ENCODE measurements at places on chromosomes 16 and 17.

- peak; percentile 18 for DNase-seq
Observed at GRCh38 chr16:79008036-79008868, 592.3 kb downstream of the MAF start.

- DNase-seq = no peak
Observed at GRCh38 chr16:87094556-87094865, 222.7 kb downstream of the C16orf95 start.

DNA sequence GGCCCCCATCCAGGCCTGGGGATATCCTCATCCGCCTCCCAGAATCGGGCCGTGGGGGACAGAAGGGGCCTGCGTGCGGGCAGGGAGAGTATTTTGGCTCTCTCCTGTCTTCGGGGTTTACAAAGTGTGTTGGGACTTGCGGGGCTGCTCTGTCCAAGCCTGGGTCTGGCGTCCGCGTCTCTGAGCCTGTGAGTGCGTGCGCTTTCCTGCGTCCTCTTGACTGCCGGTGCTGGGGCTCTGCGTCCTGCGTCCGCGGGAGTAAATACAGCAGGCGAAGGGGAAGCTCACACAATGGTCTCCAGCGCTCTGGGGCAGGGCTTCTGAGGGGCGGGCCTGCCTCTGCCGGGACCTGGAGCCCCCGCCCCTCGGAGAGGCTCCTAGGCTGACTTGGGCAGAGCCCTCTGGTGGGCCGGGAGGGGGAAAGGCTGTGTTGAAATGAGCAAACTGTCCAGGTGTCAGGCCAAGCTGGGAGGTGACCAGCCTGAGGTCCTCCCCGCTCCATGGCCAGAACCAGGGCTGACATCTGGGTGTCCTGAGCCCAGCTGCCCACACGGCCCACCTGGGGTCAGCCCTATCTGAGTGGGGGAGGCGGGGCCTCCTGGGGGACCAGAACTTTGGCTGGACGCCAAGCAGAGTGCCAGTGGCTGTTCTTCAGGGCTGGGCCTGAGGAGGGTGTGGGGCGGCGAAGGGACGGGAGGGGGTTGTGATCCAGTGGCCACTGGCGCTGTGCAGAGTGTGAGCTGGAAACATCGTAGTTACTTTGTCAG, 233.6 kb downstream of the SEC14L1 start:
- DNase-seq = peak; percentile 78

DNA sequence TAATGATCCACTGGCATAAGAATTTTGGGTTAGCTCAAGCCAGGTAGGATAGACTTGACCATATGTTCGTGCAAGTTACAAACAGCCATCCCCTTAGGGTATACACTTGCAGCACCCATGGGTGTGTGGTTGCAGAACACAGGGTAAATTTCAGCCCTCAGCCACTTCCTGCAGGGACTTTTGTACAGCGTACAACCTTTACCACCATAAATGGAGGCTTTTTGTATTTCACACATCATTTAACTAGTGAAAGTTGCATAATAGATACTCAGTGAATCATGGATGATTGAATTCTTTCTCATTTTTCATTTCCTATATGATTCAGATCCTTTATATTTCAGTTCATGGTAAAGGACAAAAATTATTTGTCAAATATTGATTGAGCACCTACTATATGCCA, 473.9 kb downstream of the CDH13 start:
- no peak for DNase-seq

DNA sequence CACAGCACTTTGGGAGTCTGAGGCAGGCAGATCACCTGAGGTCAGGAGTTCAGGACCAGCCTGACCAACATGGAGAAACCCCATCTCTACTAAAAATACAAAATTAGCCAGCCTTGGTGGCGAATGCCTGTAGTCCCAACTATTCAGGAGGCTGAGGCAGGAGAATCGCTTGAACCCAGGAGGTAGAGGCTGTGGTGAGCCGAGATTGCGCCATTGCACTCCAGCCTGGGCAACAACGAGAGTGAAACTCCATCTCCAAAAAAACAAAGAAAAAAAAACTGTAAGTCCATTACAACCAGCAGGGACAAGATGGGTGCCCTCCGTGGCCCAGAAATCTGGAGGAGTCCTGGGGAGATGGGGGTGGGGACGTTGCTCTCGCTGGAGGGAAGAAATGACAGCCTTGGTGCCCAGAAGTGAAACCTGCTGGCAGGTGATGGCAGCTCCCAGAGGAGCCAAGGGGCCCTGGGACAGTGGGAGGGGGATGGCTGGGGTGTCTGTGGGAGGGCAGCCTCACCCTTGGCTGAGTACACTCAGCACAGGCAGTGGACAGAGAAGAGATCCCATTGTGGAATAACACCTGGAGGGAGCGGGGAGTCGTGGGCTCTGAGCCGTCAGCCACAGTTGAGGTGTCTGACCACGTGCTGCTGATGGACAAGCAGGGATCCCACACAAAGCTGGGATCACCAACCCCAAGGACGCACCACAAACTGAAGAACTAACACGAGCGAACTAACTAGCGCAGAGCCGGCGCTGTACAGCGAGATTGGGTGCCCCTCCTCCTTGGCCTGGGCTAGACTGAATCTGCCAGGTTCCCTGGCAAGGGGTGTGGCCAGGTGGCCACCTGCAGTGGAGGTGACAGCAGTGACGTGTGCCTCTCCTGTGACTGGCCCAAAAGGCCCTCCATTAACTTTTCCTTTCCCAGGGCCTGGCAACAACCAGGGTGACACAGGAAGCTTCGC, 46.9 kb upstream of the BAHCC1 start:
- DNase-seq = no peak

GRCh38 chr16:48370229-48370628, 15.0 kb downstream of the SIAH1 start:
- DNase-seq = no peak

DNA sequence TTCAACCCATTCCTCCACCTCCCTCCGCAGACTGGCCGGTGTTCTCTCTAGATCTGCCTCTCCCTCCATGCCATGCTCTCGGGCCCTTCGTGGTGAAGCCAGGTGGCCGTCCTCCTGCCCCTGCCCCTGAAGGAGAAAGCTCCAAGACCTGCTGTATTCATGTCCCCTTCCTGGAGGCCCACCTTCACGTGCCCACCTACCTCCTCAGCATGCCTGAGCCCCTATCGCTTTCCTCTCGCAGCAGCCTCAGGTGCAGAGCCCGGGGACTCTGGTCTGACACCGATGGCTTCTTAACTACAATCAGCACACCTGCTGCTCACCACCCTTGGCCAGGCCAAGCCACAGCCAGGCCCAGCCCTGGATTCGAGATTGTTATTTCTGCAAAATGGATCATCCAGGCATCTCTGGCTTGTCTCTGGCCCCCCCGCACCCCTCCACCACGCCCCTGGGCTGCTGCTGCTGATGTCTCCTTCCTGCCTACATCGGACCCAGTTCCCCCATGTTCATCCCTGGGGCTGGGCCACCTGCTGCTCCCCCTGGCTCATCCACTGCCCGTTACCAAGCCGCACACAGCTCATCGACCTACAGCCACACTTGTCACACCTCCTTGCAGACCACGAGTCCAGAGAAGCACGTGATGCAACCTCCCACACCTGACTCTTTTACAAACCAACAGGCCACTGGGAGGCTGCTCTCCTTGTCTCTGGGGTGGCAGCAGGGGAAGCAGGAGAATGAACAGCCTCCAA, 32.5 kb upstream of the TNFRSF13B start:
- DNase-seq = no peak

DNA sequence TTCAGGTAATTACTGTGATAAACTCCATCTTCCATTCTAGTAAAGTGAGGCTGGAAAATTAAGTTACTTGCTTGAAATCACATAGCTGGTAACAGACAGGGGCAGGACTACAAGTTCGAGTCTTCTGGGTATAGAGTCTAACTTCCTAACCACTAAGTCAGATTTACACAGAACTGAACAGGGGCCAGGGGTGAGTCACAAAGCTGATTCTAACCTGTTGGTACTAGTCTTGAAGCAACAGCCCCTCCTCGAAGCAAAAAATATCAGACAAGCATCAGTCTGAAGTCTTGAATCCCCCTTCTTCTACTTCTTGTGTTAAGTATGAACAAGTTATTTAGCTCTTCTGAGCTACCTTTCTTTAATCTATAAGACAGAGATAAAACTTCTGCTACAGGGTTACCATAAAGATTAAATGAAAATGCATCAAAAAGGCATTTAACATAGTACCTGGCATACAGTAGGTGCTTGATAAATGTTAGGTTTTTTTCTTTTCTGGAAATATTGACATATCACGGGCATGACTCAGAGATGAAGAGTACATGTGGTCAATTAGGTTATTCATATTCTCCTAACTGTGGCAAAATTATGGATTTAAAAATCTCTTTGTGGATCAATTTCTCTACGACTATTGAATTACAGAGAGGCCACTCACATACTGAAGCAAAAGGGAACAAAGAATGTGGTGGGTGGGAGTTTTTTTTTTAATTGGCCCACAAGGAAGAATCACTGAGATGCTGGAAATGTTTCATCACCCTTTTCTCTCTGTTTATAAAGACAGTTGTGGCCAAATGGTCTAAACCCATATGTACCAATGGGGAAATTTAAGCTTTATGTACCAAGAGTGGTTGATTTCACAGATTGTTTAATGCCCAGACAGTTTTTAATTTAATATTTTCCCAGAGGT, 266.9 kb upstream of the DYNLRB2 start:
- no peak for DNase-seq

DNA sequence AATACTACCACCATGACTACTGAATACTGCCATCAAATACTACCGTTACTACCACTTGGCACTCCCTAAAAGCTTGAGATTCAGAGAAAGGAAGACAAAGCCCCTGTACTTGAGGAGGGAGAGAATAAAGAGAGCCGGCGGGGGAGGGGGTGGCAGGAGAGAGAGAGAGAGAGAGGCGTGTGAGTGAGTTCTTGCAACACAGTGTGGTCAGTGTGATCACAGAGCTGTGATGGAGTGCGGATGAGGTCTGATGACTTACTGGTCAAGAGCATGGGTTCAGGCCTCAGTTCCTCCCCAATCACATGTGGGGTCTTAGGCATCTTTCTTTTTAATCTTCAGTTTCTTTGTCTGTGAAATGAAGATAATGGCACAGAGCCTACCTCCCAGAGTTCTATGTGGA, 19.2 kb downstream of the PRKCB start:
- no peak for DNase-seq

DNA sequence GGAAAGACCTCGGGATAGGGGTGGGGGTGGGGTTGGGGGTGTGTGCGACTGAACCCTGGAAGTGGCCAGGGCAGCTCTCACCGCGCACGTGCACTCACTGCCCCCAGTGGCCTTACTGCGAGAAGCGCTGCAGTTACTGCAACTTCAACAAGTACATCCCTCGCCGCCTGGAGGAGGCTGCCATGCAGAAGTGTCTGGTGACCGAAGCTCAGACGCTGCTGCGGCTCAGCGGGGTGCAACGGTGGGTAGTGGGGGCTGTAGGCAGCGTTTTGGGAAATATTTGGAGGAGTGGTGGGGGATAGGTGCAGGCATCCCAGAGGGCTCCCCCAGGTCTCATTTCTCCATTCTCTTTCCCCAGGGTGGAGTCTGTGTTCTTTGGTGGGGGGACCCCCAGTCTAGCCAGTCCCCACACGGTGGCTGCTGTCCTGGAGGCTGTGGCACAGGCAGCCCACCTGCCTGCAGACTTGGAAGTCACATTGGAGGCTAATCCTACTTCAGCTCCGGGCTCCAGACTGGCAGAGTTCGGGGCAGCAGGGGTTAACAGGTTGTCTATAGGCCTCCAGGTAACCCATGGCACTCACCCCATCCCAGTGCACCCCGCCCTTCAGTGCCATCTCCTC, 972 bp downstream of the RSAD1 start:
- peak; percentile 71 for DNase-seq

DNA sequence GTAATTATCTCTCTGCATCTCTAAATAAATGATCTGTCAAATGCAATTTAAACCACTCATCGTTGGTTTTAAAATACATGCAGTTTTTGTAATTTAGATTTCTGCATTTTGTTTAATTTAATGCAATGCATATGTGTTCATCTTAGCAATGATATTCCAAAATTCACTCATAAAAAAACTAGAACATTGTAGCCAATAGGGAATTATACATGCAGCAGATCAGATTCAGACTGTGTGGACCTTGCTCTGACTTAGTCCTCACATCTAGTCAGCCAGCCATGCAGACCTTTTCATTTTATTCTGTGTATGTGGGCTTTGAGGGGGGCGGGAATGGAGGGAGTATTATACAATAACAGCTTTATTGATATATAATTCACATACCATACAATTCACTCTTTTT, 37.3 kb upstream of the SIAH1 start:
- no peak for DNase-seq

DNA sequence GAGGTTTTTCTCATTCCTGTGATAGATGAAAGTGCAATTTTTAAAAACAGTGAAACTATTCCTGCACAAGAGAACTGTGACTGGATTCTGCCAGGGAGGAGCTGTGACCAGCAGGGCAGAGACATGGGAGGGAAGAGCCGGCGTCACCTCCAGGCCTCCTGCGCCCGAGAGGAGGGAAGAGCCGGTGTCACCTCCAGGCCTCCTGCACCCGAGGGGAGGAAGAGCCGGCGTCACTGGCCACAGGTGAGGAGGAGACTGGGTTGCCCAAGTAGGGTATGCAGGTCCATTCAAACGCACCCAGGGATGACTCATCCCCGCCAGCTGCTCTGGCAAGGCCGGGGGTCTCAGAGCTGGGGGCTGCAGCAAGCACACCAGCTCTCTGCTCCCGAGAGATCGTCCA, 56.7 kb downstream of the METRNL start:
- DNase-seq = no peak

DNA sequence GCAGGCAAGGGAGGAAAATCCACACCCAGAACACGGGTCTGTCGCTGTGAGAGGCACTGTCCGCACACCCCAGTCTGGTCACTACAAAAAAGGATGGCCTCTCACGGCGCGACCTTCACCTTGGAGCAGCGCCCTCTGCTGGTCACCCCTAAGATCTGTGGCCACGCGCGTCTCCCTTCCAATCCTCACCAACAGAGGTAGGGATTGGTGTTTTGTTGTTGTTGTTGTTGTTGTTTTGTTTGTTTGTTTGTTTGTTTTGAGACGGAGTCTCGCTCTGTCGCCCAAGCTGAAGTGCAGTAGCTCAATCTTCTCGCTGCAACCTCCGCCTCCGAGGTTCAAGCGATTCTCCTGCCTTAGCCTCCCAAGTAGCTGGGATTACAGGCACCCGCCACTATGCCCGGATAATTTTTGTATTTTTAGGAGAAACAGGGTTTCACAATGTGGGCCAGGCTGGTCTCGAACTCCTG, 15.0 kb upstream of the C17orf58 start:
- no peak for DNase-seq

- peak; percentile 42 for DNase-seq
Observed at GRCh38 chr16:66588981-66589713, 9.9 kb downstream of the CMTM2 start.

DNA sequence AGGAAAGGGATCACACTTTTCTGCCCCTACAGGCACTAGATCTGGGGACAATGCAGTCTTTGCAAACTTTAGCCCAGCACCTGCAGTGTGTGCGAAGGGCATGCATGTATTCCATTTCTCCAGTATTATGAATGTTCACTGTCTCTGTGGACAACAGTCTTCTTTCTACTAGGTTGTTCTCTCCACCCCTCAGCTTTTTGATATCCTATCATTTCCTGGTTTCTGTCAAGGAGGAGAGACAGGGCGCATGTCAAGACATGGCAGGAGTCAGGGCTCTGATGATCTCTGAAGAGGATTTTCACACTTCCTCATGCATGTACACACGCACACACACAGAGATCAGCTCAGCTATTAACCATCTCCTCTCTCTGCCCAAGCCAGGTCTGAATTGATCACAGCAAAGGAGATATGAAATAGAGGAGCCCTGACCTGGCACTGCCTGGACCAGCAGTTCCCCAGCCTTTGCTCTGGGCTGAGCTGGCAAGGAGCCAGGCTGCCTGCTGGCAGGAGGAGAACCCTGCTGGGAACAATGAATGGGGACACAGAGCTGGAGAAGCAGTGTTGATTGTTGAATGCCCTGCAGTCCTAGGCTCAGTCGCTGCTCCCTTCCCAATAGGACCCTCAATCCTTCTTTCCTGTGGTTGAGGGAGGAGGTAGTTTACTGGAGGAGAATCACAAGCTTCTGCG, 2.6 kb downstream of the GPR179 start:
- DNase-seq = no peak

Data from NT2/D1 (cell line).